ENCODE measurements at places on chromosomes 13 and 19.

DNA sequence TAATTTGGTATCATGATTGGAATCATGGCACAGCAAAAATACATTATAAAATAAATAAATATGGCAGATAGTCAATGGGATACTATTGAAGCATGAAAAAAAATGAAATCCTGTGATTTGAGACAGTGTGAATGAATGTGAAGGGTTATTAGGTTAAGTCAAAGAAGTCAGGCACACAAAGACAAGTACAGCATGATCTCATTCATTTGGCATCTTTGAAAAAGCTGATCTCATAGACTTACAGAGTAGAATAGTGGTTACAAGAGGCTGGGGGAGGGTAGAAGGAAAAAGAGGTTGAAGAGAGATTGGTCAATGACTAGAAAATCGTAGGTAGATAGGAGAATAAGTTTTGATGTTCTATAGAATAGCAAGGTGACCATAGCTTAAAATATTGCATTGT lies 295.1 kb upstream of the SLITRK5 start:
- no peak for DNase-seq

DNA sequence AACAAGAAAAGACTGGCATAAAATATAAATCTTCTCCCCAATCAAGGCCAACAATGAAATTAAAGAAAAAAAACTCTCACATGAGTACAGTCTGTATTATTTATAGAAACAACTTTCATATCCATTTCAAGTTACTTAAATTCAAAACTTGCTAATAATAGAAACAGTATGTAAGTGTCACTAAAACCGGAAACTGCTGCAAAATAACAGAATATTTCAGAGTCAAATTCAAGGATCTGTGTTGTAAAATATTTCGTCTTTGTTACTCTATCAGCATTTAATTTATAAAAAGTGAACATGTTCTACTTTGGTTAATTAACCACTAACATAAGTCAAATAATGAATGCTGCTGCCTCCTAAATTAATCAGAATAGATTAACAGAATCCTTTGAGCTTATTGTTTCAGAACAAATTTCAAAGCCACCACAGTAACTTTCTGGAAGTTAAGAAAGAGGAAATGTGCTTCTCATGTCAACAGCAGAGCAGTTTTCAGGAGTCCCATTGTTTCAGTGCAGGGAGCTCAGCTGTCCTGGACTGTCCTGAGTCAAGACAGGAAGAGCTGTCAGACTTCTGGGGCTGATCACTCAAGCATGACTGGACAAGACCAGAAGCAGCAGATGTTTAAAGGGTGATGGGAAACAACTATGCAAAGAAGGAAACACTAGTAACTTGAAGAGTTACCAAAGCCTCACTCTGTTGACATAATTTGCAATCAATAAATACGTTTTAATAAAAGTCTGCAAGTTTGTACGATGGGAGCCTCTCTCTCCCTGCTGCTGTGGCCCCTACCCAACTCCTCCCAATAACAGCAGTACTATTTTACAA lies 76.9 kb downstream of the FOXO1 start:
- DNase-seq, result no peak

DNA sequence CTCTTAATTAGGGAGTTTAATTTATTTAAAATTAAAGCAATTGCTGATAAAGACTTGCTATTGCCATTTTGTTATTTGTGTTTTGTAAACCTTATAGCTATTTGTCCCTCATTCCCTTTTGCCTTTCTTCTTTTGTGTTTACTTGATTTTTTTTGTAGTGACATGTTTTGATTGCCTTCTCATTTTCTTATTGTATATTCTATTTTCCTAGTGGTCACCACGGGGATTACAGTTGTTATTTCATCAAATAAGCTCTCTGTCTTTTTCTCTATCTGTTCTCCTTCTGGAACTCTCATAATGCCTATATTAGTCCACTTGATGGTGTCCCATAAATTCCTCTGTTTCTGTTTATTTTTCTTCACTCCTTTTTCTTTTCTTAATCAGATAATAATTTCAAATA lies 64.4 kb upstream of the FRY start:
- DNase-seq, result no peak

DNA sequence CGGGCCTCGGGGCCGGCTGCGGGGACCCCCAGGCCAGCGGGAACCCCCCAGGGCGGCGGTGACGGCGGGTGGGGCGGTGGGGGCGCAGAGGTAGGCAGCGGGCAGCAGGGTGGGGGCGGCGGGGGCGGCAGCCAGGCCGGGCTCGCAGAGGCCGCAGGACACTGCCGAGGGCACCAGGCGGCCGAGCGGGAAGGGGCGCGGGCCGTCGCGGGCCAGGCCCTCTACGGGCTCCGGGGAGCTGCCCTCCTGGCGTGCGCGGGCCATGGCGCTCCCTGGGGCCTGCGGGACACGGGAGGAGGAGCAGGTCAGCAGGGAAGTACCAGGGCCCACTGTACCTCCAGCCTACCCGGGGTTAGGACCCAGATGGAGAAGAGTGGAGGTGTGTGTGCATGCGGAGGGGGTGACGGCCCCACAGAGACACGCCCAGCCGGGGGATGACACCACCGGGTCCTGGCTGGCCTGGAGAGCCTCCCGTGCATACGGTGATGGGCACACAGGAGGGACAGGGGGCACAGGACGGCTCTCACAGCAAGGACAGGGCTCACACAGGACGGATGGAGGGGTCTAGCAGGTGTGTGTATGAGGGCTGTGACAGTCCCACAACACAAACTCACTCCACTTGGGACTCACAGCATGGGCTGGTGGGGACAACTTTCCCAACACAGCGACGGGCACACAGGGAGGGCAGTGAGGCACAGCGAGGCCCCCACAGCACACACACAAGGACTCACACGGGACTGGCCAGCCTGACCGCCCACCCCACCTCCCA lies 2.6 kb downstream of the BBC3 start:
- no peak for DNase-seq

DNA sequence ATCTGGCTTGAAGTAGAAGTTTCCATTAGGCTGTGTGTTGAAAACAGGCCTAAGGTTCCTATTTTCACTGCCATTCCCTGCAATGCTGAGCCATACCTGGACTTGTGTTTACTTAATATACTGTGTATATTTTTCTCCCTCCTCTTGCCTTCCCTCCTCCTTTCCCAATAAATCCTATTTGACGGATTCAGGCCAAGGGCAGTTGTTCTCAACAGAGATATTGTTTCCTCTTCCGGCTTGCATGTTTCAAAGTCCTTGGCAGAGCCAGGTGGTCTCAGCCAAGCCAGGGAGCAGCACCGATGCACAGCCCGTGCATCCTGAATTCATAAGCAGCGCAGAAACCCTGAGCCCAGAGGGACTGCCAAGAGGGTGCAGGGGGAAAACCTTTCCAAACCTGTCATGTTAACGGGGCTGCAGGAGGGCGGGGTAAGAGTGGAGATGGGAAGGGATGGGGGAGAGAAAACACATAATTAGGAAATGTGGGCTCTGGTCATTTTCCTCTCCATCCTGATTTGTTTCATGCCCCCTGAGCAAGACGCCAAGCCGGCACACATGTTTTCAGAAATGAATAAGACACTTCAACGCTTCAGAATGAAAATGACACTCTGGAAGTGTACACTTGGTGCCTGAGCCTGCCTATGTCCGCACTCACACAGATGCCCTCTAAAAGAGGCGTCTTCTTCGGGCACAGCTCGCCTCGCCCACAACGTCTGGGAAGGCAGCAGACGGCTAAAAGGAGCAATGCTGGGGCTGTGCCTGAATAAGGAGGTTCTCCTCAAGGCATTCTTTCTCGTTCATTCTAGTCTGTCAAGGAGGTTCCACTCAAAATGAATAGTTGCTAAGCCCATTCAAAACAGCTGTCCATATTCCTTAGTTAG lies 149.3 kb upstream of the UBL3 start:
- no peak for DNase-seq

GRCh38 chr13:63024458-63024857 lies 1608.8 kb upstream of the PCDH20 start:
- no peak for DNase-seq

DNA sequence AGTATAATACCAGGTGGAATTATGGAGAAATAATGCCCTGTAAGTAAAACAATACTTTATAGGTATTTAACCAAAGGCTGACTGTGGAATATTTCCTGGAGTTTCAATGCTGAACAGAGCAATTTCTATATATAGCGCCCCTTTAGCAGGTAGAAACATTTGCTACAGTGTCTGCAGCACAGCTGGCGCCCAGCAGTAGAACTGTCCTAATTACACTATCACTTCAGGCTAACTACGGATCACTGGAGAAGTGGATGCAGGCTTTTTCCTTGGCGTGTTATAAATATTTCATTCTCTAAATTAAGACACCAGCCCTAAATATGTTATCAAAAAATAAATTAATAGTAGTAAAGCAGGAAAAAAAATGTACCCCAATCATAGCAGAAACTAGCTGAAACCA lies 3.1 kb downstream of the SHISA2 start:
- no peak for DNase-seq

DNA sequence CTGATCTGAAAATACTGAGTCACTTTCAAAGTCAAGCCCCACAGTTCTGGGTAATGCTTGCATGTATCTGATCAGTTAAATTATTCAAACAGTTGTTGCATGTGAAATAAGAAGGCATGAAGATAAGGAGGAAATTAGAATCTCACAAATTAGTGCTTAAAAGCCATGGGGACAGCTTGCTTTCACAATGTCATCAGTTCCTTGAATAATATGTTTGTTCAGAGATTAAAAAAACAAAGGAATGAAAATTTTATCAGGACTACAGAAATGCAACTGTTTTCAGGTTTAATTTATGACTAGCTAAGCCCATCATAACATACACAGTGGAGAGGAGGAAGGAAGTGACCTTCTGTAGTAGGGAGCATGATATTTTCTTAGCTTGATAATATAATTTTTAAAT lies 150.1 kb downstream of the OXGR1 start:
- no peak for DNase-seq

DNA sequence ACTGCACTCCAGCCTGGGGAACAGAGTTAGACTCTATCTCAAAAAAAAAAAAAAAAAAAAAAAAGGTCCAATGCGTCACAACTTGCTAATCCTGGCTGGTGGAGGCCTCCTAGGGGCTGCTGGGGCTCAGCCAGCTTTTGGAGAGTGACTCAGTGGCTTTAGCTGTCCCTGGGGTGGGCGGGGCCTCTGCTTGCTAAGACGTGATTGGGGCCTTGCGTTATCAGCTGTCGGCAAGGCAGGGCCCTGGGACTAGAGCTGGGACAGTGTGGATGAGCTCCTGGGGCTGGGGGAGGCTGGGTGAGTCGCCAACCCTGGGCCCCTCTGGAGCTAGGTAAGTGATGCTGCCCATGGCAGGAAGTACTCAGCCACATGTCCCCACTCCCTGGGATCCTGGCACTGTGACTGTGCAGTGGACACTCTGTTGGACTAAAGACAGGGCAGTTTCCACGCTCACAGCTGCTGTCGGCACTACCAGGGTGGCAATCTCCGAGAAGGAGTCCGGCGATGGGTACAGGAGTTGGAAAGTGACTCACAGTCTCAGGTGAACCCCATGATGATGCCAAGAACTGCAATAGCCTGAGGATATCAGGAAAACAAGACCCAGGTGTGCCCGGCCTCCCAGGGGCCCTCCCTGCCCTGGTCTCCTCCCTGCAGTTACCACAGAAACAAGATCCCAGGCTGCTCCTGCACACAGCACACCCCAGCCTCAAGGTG lies 32.2 kb downstream of the F2RL3 start:
- DNase-seq, result no peak

GRCh38 chr13:34430294-34430693 lies 511.8 kb upstream of the NBEA start:
- DNase-seq, result no peak

- DNase-seq, result no peak
Measured at GRCh38 chr19:13951799-13952153, 533 bp upstream of the DCAF15 start.

DNA sequence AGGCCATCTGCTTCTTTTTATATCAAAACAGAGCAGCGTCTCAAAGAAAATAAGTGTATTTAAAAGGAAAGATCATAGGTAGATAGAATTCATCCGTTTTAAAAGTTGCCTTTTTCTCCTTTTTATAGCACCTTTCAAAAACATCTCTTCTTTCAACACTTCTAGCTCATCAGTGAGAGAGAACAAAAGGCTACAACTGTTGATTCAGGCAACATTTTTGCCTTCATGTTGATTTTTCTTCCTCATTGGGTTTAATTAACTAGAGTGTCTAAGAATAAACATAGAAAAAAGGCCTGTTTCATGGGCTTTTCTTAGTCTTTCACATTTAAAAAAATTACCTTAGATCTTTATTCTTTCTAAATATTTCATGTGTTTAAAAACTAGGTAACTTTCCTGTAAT lies 13.6 kb downstream of the COL4A2 start:
- no peak for DNase-seq

DNA sequence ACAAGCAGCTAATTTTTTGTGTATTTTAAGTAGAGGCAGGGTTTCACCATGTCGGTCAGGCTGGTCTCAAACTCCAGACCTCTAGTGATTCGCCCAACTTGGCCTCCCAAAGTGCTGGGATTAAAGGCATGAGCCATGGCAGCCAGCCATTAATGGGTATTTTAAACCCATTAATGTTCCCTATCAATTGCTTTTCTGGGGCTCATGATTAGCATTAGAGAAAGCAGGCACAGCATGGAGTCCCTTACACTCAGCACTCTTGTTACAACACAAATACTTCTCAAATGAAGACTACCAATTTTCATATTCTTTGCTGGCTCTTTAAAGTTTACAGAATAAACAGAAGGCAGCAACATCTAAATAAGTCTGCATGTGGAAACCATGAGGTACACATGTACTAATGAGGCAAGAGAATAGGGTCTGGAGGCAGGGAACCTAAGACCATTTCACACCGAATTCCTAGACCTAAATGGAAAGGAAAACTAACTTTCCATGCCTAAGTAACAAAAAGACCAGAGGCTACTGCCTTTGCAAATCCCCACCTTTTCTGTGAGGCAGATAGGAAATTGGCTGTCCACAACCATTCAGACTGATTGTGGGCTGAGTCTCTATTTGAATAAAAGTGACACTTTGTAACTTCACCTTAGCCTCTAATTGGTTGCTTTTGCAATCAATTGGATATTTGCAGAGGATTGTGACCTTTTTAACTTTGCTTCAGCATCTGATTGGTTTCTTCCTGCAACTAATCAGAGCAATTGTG lies 21.2 kb downstream of the ZNF675 start:
- no peak for DNase-seq

- no peak for DNase-seq
Measured at GRCh38 chr19:38781058-38781457, 7.7 kb upstream of the LGALS7 start.

DNA sequence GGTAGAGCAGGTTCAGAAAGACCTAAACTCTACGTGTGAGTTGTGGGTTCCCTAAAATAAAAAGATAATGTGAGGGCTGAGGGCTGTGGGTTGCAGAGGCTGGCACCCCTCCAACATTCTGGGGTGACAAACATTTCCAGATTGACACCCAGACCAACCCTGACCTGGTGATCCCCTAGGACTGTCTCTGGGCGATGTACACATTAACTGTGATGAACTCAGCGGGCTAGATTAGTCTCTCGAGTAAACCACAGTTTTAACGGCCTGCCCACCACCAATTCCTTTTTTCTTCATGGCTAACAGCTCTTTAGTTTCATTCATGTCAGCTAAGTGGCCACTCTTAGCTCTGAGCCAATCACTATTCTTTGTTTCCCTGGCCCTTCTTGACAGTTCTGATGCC lies 24.8 kb downstream of the SIAH3 start:
- DNase-seq, result no peak

DNA sequence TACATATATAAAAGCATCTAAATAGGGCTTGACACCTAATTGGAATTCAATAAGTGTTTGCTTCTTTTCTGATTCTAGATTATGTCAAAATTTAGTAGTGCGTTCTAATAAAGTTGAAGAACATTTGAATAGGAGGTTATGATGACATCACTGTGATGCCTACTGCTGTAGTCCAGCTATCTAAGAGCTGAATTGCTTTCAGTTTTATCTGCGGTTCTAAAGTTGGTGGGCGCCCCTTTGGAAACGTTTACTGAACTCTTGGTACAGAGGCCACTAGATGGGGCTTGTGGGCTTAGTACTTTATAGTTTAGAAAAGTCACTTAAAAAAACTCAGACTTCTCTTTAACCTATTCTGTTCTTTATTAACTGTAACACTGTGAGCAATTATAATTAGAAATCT lies 776.9 kb downstream of the GPC5 start:
- no peak for DNase-seq
